ENCODE measurements at places on chromosomes 3 and 15. TPM values are rescaled to one million over a fixed set of nuclear protein-coding genes. Genes with fewer than 3 reads are reported as not detected.

GRCh38 chr3:25589104-25589782, 75.5 kb downstream of the TOP2B start:
- H3K36me3 ChIP-seq, result peaks cover 6% of the 10 kb centered on the region
- no peak overlapping the region for H3K4me3 ChIP-seq
- H3K27me3 ChIP-seq, result no peaks in the 10 kb centered on the region
- H3K27ac ChIP-seq, result no peak overlapping the region
- H3K4me1 ChIP-seq, result peaks cover 73% of the 10 kb centered on the region

The RASGRP1 gene
- total RNA-seq, result 0.59 TPM

The SCN11A gene
- total RNA-seq, result not detected

GRCh38 chr3:105513886-105514285, 147.2 kb downstream of the ALCAM start:
- peak; percentile 52 for DNase-seq
- H3K36me3 ChIP-seq, result peaks cover 5% of the 10 kb centered on the region
- peak overlapping the region; percentile 63 for H3K27ac ChIP-seq
- H3K27me3 ChIP-seq, result no peaks in the 10 kb centered on the region
- H3K4me1 ChIP-seq, result peaks cover 95% of the 10 kb centered on the region

GRCh38 chr15:68431792-68432401, at the start of gene ITGA11:
ITGA11 (minus strand) TSS chr15:68432163; CDS start chr15:68432066, 97 bp downstream.
- H3K4me1 ChIP-seq, result peaks cover 14% of the 10 kb centered on the region
- peaks cover 50% of the 10 kb centered on the region for H3K27me3 ChIP-seq
- no peaks in the 10 kb centered on the region for H3K36me3 ChIP-seq
- H3K27ac ChIP-seq, result no peak within 1 kb of the TSS

DNA sequence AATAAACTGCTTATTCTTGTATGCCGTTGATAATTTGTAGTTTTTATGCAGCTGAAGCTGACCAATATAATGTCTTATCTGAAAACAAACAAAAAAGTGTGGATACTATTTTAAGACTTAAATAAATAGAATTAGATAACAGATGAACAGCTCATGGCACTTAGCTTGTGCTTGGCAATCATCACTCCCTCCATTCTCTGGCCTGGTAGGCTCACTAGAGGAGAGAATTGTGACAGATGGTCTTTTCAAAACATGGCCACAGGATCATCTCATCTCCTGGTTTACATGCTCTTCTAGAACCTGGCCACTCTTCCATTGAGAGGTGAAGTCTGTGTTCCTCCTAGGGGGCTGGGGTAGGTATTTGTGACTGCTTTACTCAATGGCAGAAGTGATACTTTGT, 58.4 kb upstream of the RBP1 start:
- H3K36me3 ChIP-seq, result no peaks in the 10 kb centered on the region
- no peaks in the 10 kb centered on the region for H3K4me1 ChIP-seq
- no peak overlapping the region for H3K27ac ChIP-seq

The FHIT gene
- not detected for total RNA-seq

The AQP9 gene
- not detected for total RNA-seq

DNA sequence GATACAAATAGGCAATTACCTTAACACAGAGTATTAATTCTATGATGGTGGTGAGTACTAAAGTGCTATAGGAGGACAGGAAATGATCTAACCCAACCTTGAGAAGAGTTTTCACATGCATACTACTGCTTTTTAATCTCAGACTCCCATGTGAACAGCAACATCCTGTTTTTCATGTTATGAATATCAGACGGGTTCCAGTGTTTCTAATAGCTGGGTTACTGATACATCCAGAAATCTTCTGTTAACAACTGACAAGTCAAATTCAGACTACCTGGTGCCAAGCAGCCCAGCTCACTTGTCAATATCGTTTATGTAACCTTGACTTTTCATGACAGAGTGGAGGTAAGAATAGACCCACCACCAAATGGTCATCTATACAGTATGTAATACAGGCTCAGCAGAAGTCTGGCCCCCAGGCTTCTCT, 220.2 kb upstream of the COL8A1 start:
- no peaks in the 10 kb centered on the region for H3K27me3 ChIP-seq
- no peaks in the 10 kb centered on the region for H3K36me3 ChIP-seq
- H3K27ac ChIP-seq, result no peak overlapping the region
- peaks cover 36% of the 10 kb centered on the region for H3K4me1 ChIP-seq
- no peak for DNase-seq

The TTLL13 gene
- not detected for total RNA-seq

The PARL gene
- total RNA-seq, result 82.5 TPM

DNA sequence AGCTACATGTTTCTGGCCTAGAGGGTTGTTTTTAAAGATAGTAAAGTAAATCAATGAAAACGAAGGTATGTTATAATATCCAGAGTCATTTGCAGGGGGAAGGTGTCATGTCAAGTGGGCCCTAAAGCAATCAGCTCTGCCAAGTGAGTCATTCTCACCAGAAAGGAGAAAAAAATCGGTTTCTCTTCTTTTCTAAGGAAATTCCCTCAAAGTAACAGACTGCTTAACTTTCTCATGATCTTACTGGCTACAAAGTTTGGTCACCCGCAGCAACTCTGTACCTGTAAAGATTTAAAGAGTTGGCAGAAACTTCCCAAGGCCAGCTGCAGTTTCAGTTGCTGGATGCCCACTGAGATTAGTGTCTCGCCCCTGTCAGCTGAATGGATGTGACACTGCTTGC, 5.5 kb upstream of the FSIP1 start:
- H3K27me3 ChIP-seq, result peaks cover 6% of the 10 kb centered on the region
- peak overlapping the region; percentile 76 for H3K27ac ChIP-seq
- peaks cover 85% of the 10 kb centered on the region for H3K4me1 ChIP-seq

GRCh38 chr15:64623347-64623996, 151.9 kb downstream of the RBPMS2 start:
- H3K27ac ChIP-seq, result peak overlapping the region; percentile 30
- peaks cover 57% of the 10 kb centered on the region for H3K4me1 ChIP-seq
- H3K4me3 ChIP-seq, result no peak overlapping the region
- peaks cover 3% of the 10 kb centered on the region for H3K27me3 ChIP-seq
- H3K36me3 ChIP-seq, result peaks cover 24% of the 10 kb centered on the region

DNA sequence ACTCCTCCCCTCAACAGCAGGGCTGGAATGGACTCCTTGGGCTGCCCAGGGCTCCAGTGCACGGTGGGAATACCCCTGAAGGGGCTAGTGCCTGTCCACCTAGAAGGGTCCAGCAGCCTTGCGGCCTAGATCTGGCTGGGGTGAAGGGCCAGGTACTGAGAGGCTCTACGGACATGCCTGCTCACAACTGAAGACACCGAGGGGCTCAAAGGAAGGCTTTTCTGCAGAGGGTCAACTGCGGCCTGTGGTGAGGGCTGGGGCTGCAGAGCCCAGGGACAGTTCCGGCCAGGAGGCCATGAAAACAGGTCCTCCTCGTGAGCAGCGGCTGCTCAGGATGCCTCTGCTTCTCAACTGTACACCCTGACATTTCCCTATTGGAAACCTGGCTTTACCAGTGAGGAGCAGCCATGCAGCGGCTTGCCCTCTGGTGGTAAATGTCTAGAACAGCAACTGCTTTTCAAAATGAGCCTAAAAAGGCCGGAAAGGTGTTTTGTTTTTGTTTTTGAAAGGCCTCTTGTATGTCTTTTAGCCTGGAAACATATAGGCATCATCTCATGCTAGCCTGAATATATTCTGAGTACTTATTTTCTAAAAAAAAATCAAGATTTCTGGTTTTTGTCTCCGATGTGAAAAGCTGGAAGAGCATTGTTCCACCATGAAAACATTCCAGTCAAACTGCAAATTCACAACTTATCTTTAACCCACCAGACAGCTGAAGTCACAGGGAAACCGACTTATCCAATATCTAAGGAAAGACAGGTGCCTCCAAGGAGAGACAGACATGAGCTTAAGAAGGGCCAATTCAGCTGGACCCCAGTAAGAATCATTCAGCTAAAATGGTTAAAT, 163.4 kb downstream of the KLF13 start:
- H3K27me3 ChIP-seq, result peaks cover 11% of the 10 kb centered on the region
- DNase-seq, result peak; percentile 59
- peaks cover 12% of the 10 kb centered on the region for H3K36me3 ChIP-seq
- no peak overlapping the region for H3K27ac ChIP-seq

DNA sequence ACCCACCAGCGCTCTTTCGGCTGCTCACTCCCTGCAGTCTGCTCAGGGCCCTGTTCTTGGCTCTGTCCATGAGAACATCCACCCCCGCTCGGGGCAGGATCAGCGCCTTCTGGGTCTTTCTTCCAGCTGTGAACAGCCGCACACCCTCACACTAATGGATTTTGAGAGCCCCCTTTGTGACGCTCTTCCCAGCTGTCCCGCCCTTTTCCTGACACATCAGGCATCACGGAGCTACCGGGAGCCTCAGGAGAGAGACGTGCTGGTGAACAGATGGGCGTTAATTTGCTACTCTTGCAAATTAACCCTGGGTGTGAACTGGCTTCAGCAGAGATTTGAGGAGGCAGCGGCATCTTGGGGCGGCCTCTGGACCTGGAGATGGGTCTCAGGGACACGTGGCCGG, 113.0 kb downstream of the TMEM266 start:
- 0 out of 2 replicates have a peak, but pooled peaks cover 4% of the 10 kb centered on the region for H3K36me3 ChIP-seq
- no peak for DNase-seq
- H3K27ac ChIP-seq, result no peak overlapping the region
- peaks cover 28% of the 10 kb centered on the region for H3K4me1 ChIP-seq

The PLSCR2 gene
- not detected for total RNA-seq

GRCh38 chr3:13145131-13145825, 72.0 kb upstream of the IQSEC1 start:
- H3K4me1 ChIP-seq, result 0 out of 2 replicates have a peak, but pooled peaks cover 5% of the 10 kb centered on the region
- H3K27ac ChIP-seq, result no peak overlapping the region
- H3K4me3 ChIP-seq, result no peak overlapping the region
- no peak for DNase-seq
- peaks cover 38% of the 10 kb centered on the region for H3K27me3 ChIP-seq
- no peaks in the 10 kb centered on the region for H3K36me3 ChIP-seq

The CCR8 gene
- total RNA-seq, result not detected

DNA sequence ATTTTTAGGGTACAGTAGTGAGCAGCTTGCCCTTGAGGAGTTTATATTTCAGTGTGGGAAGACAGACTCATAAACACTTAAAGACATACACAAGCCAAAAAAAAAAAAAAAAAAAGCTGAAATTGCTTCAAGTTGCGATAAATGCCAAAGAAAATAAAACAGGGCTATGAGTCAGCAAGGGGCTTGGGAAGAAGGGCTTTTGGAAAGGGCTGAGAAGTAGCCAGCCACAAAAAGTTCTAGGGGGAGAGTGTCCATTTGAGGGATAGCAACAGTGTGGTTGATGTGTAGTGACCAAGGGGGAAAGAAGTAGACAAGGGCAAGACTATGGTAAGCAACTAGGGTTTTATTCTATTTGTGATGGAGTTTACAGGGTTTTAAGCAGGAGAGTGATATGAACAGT, 185.5 kb downstream of the ADAMTS9 start:
- peaks cover 14% of the 10 kb centered on the region for H3K4me1 ChIP-seq
- peaks cover 20% of the 10 kb centered on the region for H3K27me3 ChIP-seq
- H3K4me3 ChIP-seq, result no peak overlapping the region
- no peak overlapping the region for H3K27ac ChIP-seq
- no peak for DNase-seq

DNA sequence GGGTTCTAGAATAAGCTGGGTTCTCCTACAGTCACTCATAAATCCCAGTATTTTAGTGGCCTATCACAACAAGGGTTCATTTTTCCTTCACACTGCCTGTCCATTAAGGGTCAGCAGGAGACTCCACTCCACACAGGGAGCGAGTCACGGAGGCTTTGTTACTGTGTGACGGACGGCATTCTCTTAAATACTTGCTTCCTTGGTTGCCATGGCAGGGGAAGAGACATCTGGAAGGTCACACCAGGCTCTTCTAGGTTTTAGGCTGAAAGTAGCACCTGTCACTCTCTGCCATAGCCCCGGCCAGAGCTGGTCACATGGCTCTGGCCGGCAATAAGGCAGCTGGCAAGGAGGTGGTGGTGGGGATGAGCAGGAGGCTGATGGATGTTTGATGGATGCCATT, 89.4 kb upstream of the ANKRD34C start:
- no peak for DNase-seq
- no peak overlapping the region for H3K27ac ChIP-seq
- no peaks in the 10 kb centered on the region for H3K36me3 ChIP-seq
- peaks cover 26% of the 10 kb centered on the region for H3K27me3 ChIP-seq

The SNRPN gene
- 91.0 TPM for total RNA-seq

Data from HFFc6 (cell line).